Kidney tubule cell (primary cell): ENCODE measurements at places on chromosomes 2 and 18.
A peak's percentile ranks its signal among the peaks of the same experiment; 100 is the strongest.

DNA sequence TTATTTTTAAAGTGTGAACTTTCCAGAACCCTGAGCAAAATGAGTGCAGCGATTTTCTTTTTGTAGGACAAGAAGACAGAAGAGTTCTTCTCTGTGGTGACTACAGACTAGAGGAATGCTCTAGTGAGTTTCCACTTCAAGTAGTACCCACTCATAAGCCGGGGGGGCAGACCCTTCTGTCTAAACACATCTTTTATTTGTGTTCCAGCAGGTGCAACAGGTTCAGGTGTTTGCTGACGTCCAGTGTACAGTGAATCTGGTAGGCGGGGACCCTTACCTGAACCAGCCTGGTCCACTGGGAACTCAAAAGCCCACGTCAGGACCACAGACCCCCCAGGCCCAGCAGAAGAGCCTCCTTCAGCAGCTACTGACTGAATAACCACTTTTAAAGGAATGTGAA is 25.2 kb downstream of the PTRHD1 start:
- DNase-seq, result no peak

- DNase-seq, result peak; percentile 67
Measured at GRCh38 chr2:165239230-165239629, at the start of gene SCN2A. SCN2A (plus strand) TSS chr2:165239414; CDS start chr2:165295824, 56,410 bp downstream.

DNA sequence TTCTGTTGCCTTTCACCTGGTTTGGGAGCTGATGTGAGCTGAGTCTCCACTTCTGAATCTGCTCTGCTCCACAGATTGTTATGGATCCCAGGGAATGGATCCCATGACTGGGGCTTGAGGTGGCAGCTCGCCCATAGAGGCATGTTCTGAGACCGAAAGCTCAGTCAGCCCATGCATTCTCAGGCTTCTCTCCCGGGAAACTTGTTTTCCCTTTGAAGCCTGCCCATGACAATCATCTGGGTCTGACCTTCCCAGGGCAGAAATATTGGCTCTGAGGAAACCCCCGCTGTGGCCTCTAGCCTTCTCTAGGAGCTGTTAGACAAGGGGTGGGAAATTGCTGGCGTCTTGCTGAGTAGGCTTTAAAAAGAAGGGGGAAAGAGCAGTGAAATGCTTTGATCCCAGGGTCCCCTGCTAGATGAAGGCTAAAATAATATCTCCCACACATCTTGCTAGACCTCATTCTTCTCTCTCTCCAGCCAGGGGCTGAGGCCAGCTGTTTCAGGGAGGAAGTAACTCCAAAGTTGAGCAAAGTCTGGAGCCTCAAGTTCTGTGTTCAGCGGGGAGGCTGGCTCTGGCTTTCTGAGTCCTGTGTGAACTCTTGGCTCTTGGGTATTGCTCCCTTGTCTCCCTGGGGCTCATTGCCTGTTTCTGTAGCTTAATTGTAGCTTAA is 2.0 kb downstream of the VAMP8 start:
- DNase-seq, result no peak

GRCh38 chr2:211333377-211333776 is 777.0 kb downstream of the CPS1 start:
- peak; percentile 92 for DNase-seq

GRCh38 chr2:39080152-39080551 is 40.7 kb downstream of the SOS1 start:
- no peak for DNase-seq

DNA sequence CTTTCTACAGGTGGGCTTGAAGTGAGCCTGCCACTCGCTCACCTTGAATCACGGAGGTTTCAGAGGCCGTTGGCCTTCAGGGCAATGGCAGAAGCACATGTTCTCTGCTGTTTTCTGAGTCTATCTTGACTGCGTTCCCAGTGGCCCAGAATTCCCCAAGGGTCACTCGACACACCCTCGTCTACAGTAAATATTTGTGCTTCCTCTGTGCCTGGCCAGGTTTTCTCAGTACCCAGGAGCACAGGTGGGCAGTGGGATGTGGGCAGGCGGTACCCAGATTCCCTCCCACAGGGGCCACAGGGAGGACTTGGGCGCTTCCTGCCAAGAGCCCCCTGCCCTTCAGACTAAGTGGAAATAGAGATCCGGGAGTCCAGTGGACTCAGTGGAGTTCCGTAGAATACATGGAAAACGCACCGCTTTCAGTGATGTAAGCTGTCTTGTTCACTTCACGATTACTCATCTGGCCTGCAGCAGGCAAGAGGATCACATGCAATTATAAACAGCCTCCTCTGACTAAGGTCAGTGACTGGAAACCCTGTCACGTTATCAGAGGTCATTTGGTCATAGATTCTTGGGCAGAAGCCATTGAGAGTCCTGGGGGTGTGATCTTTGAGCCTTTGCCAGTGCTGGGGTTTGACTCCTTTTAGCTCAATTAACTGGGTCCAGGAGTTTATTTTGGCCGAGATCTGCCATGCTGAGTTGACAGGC is 179.8 kb downstream of the NEDD4L start:
- DNase-seq, result peak; percentile 97

GRCh38 chr2:160612266-160612856 is 118.8 kb upstream of the RBMS1 start:
- DNase-seq, result no peak

- DNase-seq, result peak; percentile 52
Measured at GRCh38 chr18:34028324-34028723, 196.4 kb downstream of the NOL4 start.

DNA sequence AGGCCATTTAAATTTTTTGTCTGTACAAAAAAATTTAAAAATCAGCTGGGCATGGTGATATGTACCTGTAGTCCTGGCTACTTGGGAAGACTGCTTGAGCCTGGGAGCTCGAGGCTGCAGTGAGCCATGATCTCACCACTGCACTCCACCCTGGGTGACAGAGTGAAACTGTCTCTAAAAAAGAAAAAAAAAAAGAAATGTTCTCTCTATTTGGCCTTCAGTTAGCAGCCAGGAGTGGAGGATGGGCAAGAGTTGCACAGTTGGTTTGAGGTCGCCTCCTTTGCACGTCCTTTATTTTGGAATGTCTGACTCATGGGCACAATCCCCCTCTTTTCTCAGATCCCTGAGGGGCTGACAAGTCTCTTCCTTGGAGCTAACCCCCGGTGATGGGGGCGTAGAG is 26.3 kb downstream of the ITM2C start:
- DNase-seq, result no peak

- DNase-seq, result no peak
Measured at GRCh38 chr2:223949241-223949840, 4.2 kb upstream of the WDFY1 start.

- no peak for DNase-seq
Measured at GRCh38 chr2:214549946-214550345, 139.1 kb downstream of the VWC2L start.

GRCh38 chr2:38763728-38764127 is 12.6 kb upstream of the SRSF7 start:
- no peak for DNase-seq

- no peak for DNase-seq
Measured at GRCh38 chr2:232458661-232459418, 2.9 kb downstream of the ALPI start.

DNA sequence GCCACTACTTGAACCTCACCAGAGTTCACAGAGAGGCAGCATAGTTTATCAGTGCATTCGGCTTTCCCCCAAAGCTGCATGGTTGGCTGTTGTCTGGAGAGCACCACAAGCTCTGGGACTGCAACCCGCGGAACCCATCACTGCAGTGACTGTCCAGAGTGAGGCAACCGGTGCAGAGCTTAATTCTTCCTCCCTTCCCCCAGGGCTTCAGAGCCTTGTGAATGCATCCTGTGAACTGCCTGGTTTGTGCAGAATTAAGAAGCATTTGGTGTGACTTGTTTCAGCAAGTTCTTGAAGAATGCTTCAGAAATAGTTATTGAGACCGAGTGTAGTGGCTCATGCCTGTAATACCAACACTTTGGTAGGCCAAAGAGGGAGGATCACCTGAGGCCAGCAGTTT is 99.2 kb upstream of the FOSL2 start:
- DNase-seq, result no peak

DNA sequence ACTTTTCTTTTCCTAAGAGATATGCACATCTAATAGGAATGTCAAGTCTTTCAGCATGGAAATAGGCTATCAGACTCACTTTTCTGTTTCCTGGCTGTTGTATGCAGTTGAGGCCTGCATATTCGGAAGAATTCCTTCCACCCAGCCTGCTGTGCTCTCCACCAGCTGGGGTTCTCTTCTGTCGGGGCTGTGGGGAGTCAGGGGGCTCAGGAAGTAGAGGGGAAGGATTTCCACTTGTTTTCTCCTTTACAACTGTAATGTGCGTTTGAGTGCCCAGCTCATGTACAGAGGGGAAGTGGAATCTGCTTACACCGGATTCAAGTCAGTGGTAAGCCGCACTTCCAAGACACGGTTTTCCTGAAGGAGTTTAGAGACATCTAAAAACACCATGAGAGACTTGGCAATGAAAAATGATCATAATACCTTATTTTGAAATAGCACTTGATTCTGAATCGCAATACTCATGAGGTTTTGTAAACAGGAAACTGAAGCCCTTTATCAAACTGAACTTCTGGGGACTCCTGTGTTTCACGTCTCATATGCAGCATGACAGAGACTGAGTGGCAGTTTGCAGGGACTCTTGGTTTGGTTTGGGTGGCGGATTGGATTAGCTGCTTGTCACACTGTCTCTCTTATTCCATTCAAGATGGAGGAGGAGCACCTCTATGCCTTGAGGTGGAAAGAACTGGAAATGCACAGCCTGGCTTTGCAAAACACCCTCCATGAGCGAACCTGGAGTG is 90.4 kb downstream of the MTCL1 start:
- DNase-seq, result no peak

GRCh38 chr2:150485871-150486538 is 1.5 kb downstream of the RND3 start:
- peak; percentile 88 for DNase-seq

- peak; percentile 77 for DNase-seq
Measured at GRCh38 chr2:229921101-229921891, 513 bp downstream of the TRIP12 start.

DNA sequence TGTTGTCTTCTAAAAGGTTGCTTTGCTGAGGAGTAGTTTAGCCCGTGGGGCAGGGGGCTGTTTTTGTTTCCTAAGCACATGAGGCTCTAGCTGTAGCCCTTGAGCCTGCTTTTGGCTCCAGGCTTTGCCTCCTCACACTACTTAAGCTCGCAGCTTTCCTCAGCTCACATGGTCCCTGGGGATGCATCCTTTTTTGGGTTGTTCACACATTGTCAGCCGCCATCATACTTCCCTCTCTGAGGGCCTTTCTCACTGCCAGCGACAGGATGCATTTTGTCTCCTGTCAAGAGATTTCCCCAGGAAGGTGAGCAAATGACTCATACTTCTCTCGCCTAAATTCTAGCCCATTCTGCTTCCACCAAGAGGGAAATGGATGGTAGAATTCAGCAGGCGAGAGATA is 279.5 kb upstream of the PKDCC start:
- no peak for DNase-seq

GRCh38 chr18:36496022-36496421 is 198.5 kb downstream of the FHOD3 start:
- peak; percentile 13 for DNase-seq

- DNase-seq, result no peak
Measured at GRCh38 chr2:43724728-43725526, 48.7 kb upstream of the C1GALT1C1L start.

DNA sequence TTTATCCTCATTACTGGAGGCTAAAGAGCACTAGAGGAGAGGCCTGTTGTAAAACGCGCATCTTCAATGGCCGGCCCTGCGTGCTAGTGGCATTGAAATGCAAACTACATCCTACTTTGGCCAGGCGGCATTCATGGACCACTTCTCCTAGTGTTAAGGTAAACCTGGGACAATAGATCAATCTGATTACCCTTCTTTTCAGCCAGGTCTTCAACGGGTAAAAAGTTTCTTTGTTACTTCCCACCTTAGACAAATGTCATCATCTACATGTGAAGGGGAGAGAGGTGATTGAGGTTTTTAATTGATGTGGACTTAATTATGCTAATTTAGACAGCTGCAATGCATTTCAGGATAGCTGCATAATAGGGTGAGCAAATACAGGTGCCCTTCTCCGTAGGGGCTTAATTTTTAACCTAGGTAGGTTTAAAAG is 628.0 kb downstream of the ZEB2 start:
- no peak for DNase-seq

GRCh38 chr2:234971496-234971895 is 19.7 kb downstream of the SH3BP4 start:
- DNase-seq, result no peak

- peak; percentile 86 for DNase-seq
Measured at GRCh38 chr2:172437419-172438341, 10.3 kb downstream of the ITGA6 start.

DNA sequence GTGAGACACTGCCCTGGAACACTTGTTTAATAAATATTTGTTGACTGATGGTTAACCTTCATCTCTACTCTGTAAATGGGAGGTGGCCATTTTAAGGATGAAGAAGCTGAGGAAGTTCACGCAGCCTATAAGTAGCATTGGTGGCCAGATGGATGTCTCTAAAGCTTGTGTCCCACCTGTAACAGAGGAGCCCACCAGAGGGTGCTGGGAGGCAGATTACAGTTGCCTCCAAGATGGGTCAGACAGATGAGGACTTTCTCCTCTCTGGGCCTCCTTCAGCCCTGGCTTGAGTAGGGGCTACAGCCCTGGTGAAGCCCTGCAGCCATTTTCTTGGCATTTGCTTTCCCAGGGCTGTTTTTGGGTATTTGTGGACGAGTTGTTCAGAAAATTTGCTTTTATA is 45.0 kb upstream of the MCFD2 start:
- no peak for DNase-seq

GRCh38 chr2:85794491-85795121 is 40.8 kb downstream of the ATOH8 start:
- no peak for DNase-seq

DNA sequence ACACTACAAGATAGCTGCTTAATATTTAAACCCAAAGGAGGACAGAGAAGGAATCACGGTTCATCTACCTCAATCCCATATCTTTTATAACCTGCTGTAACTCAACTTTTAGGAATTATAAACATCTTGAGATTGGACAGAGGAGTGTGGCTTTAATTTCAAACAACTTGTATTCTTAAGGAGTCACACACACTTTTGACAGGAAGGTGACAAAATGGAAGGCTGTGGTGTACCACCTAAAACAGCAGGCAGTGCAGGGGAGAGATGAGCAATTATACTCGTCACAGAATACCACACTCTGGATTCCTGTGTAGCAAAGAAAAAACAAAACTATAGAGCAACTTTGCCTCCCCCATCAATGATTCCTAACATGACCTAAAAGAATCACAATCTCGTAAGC is 194.8 kb downstream of the ZEB2 start:
- peak; percentile 90 for DNase-seq

DNA sequence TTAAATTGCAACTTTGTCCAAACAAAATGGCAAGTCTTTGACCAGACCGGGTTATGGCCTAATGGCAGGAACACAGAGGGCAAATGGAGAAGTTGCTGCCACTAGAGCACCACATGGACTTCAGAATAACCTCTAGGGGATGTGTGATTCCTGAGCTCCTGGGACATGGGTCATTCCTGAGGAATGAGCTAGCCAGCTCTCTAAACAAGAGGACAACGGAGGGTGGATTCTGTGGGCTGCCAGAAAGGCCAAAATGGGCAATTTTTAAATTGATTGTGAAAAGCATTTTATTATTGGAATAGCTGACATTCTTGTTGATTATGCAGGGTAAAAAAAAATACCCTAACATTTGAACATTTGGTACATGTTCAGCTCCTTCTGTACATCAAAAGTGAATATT is 109.8 kb upstream of the FZD5 start:
- DNase-seq, result peak; percentile 45

GRCh38 chr2:11676640-11677039 is 6.6 kb upstream of the NTSR2 start:
- DNase-seq, result peak; percentile 11
